ENCODE measurements at places on chromosomes 2 and 18.

DNA sequence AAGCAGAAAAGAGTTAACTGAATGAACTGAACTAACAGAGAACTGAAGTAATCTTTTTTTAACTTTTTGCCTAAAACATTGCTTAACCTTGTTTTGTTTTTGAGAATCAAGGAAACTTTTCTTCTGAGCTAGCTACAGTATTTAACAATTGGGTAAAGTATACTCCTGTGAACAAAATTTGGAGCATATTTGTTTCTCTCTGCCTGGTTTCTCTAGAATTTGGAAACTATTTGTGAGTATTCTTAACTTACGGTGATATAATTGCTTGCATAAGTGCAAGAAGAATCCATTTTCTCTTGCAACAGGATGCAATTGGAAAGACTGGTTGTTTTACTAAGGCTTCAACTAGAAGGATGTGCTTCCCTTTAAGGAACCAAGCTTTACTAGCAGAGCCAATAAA lies 65.9 kb upstream of the FAM98A start:
- DNase-seq = no peak

DNA sequence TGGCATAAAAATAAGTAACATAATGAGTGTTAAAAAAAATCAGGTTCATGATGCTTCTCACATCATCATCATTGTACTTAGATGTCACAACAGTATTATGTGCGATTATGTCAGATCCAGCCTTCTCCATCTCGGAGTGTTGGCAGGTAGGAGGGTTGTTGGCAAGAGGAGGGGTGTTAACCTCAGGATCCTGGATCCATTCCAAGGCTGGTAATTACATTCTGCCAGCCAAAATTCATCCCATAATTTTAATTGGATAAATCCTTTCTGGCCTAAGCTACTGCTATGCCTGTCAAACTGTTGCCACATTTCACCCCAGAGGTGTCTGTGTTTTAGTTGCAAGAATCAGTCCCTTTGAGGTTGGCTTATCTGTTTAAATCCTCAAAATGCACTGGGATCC lies 891 bp upstream of the FTCDNL1 start:
- no peak for DNase-seq

- no peak for DNase-seq
Measured at GRCh38 chr2:144986691-144987090, 466.8 kb upstream of the ZEB2 start.

GRCh38 chr2:105102001-105102400 lies 64.1 kb downstream of the MRPS9 start:
- no peak for DNase-seq

GRCh38 chr2:199460101-199460671 lies 2.4 kb upstream of the SATB2 start:
- DNase-seq = no peak

Data from central memory CD4-positive, alpha-beta T cell (primary cell).